NCI-H774 (cell line): ENCODE measurements at places on chromosomes 12 and 14.

DNA sequence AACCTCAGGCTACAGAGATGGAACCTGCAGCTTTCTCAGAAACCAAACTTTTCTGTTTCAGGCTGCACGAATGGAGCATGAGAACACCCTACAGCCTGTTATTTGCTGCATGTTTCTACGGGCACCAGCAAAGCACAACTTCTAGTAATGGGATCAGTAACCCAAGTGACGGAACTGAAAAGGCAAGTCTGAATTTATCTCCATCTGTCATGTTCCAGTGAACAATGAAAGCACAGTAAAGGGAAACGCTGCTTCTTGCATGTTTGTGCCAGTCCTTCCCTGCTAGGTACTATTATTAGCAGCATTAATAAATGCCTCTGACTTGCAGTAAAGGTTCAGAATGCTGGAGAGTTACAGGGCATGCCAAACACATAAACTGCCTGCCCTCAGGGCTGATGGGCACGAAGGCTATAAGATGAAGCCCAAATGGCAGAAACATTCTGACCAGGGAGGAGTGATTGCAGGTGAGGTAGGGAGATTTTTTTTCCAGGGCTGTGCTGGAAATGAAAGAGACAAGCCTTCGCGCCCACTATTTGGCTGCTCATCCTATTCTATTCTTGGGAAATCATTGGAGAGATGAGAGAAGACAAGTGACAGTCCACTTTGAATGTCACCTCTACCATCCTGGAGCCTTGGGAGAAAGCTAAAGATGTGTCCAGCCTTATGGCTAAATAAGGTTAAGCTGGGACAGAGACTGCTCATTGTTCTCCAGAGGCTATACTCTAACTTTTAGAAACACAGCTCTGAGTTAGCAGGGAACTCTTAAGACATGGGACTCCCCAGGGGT lies 100.4 kb upstream of the PLXNC1 start:
- DNase-seq = no peak

- no peak for DNase-seq
Observed at GRCh38 chr14:96243785-96244184, 12.2 kb upstream of the BDKRB1 start.

DNA sequence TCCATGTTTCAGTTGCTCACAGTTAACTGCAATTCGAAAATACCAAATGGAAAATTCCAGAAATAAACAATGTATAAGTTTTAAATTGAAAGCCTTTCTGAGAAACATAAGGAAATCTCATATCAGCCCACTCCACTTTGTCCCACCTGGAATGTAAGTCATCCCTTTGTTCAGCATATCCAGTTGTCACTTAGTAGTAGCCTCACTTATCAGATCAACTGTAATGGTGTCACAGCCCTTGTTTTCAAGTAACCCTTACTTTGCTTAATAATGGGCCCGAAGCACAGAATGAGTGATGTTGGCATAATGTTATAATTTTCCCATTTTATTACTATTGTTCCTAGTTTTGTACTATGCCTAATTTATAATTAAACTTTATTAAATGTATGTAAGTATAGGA lies 646.8 kb downstream of the C12orf50 start:
- no peak for DNase-seq

GRCh38 chr12:104823985-104824461 lies 134.1 kb downstream of the SLC41A2 start:
- DNase-seq = no peak

- no peak for DNase-seq
Observed at GRCh38 chr14:92651106-92651757, 97.2 kb downstream of the LGMN start.

DNA sequence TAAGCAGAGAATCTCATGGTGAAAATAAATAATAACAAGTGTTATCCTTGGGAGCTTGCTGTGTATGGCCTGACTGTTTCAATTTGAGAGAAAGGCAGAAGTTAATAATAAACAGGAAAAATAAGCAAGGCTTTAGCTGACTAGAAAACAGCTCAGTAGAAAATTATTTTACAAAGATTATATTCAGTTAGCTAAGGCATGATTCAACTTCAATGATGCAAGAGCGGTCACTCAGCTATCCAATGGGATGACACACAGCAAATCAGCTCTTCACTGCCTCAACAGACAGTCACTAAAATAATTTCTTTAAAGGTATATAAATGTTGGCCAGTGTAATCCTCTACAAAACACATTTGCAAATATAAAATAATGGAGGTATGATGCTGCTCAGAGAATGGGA lies 18.6 kb downstream of the GSTZ1 start:
- no peak for DNase-seq

DNA sequence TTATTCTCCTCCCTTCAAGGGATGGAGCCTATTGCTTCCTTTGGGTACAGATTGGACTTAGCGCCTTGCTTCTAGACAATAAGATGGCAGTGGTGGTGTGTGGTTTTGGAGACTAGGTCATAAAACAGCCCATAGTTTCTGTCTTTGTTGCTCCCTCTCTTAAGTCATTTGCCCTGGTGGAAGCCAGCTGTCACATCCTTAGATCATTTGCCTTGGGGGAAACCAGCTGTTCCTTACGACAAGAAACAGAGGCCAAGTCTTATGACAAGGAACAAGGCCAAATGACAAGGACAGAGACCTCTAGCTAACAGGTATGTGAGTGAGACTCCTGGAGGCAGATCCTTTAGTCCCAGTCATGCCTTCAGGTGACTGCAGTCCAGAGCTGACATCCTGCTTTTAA lies 9.2 kb upstream of the PALS1 start:
- DNase-seq = no peak

DNA sequence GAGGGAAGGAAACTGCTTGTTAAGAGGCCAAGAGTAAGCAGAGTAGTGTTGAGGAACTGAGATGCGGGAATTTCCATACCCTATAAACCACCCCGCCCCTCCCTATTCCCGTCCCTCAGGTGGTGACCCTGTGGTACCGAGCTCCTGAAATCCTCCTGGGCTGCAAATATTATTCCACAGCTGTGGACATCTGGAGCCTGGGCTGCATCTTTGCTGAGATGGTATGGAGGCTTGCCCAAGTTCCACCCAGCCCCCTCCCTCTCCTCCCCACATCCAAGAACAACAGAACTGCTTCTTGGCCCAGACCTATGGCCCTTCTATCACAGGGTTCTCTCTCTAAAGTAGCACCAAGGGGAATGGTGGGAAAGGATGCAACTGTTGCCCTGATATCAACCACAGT lies 2.7 kb downstream of the CDK2 start:
- no peak for DNase-seq

DNA sequence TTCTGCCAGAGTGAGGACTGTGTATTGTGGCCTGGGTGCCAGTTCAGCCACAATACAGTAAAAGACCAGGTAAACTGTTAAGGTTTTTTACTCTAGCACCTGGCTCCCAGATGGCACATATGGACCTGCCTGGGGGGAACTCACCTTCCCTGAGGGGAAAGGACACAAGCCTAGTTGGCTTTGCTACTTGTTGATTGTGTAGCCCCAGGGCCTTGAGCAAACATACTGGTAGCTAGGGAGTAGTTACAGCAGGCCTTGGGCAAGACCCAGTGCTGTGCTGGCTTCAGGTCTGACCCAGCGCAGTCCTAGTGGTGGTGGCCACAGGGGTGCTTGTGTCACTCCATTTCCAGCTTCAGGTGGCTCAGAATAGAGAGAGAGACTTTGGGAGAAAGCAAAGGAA lies 216.4 kb downstream of the KLHL28 start:
- no peak for DNase-seq

- peak; percentile 65 for DNase-seq
Observed at GRCh38 chr12:78241446-78241845, 410.8 kb downstream of the NAV3 start.

DNA sequence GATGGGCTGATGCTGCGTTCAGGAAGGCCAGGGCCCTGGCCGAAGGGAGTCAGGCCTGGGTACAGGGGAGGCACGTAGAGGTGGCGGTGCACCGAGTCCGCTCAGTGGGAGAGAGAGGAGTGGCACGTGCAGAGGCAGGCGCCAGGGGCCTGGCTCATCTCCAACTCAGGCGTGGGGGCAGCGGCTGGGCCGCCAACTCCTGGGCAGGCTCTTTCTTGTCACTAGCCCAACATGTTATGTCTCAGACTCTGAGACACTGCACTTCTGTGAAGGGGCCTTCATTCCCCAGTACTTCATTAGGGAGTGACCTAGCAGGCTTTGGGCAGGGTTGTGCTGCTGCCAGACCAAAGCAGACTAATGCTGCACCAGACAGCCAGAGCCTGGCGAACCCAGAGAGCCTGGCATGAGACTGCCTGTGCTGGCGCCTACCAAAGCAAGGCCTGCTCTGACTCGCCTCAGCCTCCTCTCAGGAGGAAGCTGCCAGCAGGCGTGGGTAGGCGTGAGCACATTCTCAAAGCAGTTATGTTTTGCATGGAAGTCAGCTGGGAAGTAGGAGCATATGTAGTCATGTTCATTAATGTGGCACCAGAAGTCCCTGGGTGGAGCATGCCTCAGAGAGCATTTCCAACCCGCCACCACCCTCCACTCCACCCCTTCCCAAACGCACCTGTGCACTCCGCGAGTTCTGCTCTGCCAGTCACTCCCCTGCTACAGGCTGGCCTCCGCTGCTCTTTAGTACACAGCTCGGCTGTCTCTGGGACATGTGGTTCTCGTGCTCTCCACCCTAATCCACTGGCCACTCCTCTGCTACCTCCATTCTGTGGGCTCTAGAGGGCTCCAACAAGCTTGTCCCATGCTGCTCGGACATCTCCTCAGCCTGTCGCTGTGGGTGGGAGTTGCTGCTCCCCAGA lies 9.7 kb downstream of the CKB start:
- DNase-seq = peak; percentile 6

- no peak for DNase-seq
Observed at GRCh38 chr12:96063046-96063445, 27.7 kb upstream of the LTA4H start.

DNA sequence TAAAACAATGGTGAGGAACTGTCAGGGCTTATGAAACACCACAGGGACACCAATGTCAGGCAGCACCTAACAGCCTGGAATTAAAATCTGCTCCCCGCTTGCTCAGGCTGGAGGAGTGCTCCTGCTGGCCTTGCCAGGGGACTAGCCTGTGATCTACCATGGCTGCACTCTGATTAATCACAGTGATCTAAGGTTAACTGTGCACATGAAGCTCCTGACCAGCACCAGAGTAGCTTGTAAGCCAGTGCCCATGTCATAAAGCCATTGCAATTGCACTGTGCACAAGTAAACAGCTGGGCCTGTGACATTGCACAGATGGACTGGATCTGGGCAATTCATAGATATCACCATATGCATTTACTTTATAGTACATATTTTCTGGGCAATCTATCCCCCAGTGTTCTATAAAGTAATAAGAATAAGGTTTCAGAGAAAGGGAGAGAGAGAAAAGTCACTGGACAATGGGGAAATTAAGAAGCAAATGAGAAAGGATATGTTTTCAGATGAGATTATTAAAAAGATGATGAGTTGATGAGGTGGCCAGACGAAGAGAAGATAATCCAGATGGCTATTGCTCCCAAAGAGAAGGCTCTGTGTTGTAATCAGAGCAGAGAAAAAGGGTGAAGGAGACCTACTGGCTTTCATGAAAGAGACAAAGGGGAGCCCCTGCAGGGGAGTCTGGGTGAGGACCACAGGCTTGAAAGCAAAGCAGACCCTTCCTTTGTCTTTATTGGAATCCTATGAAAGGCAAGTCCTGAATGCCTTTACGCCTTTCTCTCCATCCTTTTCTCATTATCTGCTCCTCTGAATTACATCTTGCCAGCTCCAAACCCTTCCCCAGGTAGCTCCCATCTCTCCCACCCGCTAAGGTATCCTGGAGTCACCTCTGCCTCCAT lies 145.8 kb downstream of the SLC38A6 start:
- DNase-seq = no peak

DNA sequence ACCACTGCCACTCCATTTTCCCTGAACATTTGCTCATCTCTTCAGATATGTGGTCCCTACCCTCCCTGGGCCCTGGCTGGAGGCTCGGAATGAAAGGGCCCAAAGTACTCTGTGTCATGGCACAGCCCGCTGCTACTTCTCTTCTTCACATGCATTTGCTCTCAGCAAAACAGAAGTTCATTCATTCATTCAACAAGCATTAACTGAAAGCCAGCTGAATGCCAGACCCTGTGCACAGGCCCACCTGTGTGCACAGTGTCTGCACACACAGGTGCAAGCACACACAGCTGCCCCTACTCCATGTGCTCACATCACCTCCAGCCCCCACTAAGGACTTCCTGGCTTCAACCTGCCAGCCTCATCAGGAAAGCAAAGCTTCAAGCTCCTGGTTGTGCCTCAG lies 7.8 kb downstream of the WNT1 start:
- DNase-seq = no peak

- peak; percentile 14 for DNase-seq
Observed at GRCh38 chr14:89654998-89655397, 238.0 kb upstream of the FOXN3 start.

- DNase-seq = no peak
Observed at GRCh38 chr12:28191051-28192048, 1.1 kb downstream of the CCDC91 start.

DNA sequence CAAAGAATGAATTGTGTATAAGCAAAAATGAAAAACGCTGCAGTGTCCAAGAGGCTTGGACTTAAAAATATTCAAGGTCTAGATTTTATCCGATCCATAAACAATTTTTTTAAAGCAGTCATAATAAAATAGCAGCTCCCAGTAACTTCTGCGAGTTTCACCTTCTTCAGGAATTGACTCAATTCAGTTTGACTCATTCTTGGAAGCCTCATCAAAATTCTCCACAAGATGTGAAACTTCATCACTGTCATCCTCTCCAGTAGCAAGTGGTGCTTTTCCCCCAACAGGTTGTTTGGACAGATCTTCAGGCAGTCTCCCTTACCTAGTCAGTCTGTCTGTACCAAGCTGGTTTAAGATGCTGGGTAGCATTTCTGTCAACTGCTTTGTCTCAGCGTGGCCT lies 93.5 kb upstream of the FOXG1 start:
- no peak for DNase-seq

GRCh38 chr14:35050652-35051051 lies 4.6 kb downstream of the FAM177A1 start:
- no peak for DNase-seq

- DNase-seq = no peak
Observed at GRCh38 chr14:90643982-90644670, 172.1 kb downstream of the TTC7B start.

DNA sequence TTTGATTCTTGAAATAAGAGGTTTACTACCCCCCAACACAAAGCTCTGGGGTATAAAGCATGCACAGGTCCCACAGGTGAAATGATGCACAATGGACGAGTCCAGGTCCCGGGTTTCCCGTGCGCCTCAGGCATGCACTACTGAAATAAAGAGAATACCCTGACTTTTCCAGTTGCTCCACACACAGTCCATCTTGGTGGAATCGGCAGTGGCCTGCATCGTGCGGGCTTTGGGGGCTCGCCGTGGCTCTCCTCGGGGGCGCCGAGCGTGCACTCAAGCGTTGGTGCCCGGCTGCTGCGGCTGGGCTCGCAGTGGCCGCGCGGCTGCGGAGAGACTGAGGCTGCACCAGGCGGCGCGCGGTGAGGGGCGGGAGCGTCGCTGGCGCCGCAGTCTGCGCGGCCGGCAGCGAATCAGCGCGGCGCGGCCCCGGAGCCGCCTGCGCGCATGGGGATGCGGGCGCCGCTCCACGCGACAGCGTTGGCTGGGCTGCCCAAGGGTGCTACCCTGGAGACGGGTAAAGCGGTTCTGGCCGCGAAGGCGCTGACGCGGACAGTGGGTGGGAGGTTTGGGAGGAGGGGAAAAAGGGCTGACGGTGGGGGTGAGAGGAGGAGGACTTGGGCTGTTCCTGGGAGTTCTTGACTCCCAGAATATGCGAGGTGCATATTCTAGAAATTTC lies 53.8 kb upstream of the CCDC175 start:
- peak; percentile 44 for DNase-seq
